Airway epithelial cell (primary cell): ENCODE measurements at places on chromosomes 3 and 15. TPM values are rescaled to one million over a fixed set of nuclear protein-coding genes. Genes with fewer than 3 reads are reported as not detected.

Gene XIRP1
- not detected in 2 replicates for total RNA-seq

Gene KLHL24
- total RNA-seq: 11.2 and 23.0 TPM in 2 replicates

Gene PPARG
- 7.0 and 7.1 TPM in 2 replicates for total RNA-seq

Gene GRIP2
- 0.28 TPM in 1 of 2 replicates, not detected in the other for total RNA-seq

Gene GHSR
- total RNA-seq: not detected in 2 replicates

Gene MYRIP
- not detected in 2 replicates for total RNA-seq

Gene PTX3
- total RNA-seq: 0.37 and 0.49 TPM in 2 replicates

Gene CCR3
- not detected in 2 replicates for total RNA-seq

Gene OIP5
- total RNA-seq: 13.7 and 15.5 TPM in 2 replicates

Gene CLEC3B
- 0.79 TPM in 1 of 2 replicates, not detected in the other for total RNA-seq

Gene KBTBD13
- not detected in 2 replicates for total RNA-seq

Gene TM4SF18
- total RNA-seq: not detected in 2 replicates

Gene CTXN2
- not detected in 2 replicates for total RNA-seq

Gene UBE2E2
- 31.2 and 119 TPM in 2 replicates for total RNA-seq

Gene PRR23B
- not detected in 2 replicates for total RNA-seq

Gene MASP1
- not detected in 2 replicates for total RNA-seq

Gene GPR149
- total RNA-seq: not detected in 2 replicates

Gene C3orf49
- total RNA-seq: not detected in 2 replicates

Gene CYP1A2
- not detected in 2 replicates for total RNA-seq

Gene RBPMS2
- not detected in 2 replicates for total RNA-seq

Gene CD200R1
- not detected in 2 replicates for total RNA-seq

Gene SATB1
- 2.1 and 6.0 TPM in 2 replicates for total RNA-seq

Gene TNFSF10
- total RNA-seq: 30.9 and 37.7 TPM in 2 replicates
